GM10248 (cell line): ENCODE measurements at places on chromosomes 6 and 20.

DNA sequence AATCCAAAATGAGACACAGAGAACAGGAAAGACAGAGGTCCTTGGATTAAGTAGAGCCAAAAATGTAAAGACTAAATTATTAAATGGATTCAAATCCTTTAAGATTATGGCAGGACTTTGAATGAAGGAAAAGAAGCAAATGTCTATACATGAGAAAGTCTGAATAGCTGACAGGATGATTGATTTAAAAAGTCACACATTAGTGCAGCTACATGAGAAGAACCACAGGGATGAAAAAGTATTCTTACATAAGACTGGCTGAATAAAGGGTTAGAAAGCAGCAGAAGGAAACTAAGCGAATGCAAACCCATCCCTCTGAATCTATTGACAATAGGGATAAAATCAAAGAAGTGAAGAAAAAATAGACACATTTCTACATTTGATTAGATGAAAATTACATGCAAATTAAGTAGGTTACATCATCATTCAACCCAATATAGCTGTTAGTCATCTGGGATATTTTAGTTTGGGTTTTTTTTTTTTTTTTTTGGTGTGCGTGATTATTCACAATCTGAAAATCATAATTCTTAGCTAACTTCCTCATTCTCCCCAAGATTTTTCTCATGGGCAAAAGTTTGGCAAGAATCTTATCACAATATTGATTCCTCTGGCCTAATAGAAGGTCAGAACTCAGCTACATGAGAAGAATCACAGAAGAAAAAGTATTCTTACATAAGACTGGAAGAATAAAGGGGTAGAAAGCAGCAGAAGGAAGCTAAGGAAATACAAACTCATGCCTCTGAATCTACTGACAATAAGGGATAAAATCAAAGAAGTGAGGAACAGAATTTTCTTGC is 845.4 kb downstream of the HACE1 start:
- no peak for DNase-seq

GRCh38 chr6:122207061-122207460 is 192.4 kb upstream of the HSF2 start:
- no peak for DNase-seq

DNA sequence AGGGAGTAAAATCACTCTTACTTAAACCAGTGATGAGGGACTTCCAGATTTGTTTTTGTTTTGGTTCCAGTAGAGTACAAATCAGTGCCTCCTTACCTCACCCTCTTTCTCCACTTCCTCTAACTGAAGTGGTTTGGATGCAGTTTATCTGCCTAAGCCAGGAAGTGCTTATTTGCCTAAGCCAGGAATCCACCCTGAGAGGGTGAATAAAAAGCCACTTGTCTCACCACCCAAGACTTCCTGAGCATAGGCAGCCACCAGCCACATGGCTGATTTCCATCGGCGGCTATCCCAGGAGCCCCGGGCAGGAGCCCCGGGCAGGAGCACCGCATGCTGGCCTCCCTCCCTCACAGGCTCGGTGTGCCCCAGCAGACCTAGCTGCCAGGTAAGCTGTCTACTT is 12.0 kb downstream of the LRP11 start:
- DNase-seq: no peak

DNA sequence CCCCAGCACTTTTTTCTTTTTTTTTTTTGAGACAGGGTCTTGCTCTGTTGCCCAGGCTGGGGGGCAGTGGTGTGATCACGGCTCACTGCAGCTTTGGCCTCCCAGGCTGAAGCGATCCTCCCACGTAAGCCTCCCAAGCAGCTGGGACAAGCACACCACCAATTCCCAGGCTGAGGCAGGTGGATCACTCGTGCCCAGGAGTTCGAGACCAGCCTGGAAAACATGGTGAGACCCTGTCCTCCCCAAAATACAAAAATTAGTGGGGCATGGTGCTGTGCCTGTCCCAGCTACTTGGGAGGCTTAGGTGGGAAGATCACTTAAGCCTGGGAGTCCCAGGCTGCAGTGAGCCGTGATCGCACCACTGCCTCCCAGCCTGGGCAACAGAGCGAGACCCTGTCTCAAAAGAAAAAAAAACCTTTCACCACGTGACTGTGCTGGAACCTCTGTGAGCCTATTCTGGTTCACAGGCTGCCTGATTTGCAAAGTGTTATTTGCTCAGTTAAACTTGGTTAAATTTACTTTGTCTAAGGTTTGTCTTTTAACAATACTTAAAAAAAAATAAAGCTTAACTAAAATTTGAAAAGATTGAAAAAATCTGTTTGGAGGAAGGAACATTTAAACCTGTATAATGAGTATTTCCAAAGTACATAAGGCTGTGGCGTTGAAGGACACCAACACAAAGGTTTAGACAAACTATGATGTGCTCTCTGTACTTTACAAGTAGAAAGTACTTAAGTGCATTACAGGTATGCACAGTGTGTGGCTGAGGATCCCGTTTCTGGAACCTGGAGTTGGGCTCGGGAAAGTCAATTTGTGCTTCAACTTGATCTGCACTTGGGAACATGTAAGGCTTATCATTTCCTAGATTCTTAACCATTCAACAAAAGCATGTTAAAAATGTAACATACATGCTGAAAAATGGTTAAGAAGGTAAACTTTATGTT is 55.0 kb downstream of the PPP1R3G start:
- DNase-seq: no peak
